ENCODE measurements at places on chromosomes 2 and 18. TPM values are rescaled to one million over a fixed set of nuclear protein-coding genes. Genes with fewer than 3 reads are reported as not detected.

The GNAL gene
- 5.4 TPM for total RNA-seq

The OTOS gene
- total RNA-seq, result not detected

The SLC30A3 gene
- 3.6 TPM for total RNA-seq

The LRRTM4 gene
- not detected for total RNA-seq

The CCDC178 gene
- not detected for total RNA-seq

The SOX11 gene
- not detected for total RNA-seq

The MGAT4A gene
- 2.2 TPM for total RNA-seq
